ENCODE measurements at places on chromosomes 4 and X. TPM values are rescaled to one million over a fixed set of nuclear protein-coding genes. Genes with fewer than 3 reads are reported as not detected.

The CXCL1 gene
- total RNA-seq, result not detected

The NR3C2 gene
- 0.30 TPM for total RNA-seq

The RNF128 gene
- total RNA-seq, result not detected

The TEC gene
- total RNA-seq, result 0.25 TPM

Data from neural crest cell (in vitro differentiated cells).